Renal cortex interstitium (tissue), 15 donors: ENCODE measurements at places on chromosomes 12 and 14.

GRCh38 chr12:107374161-107374840, 281.0 kb upstream of the CRY1 start:
- no peak for DNase-seq

- DNase-seq: no peak
These were observed 422.4 kb downstream of the RAD51B start for GRCh38 chr14:68241862-68242487.

- DNase-seq: no peak
These were observed 185.1 kb downstream of the ANO6 start for GRCh38 chr12:45400991-45401390.

GRCh38 chr14:63988579-63988978, 135.8 kb downstream of the SYNE2 start:
- DNase-seq: no peak

DNA sequence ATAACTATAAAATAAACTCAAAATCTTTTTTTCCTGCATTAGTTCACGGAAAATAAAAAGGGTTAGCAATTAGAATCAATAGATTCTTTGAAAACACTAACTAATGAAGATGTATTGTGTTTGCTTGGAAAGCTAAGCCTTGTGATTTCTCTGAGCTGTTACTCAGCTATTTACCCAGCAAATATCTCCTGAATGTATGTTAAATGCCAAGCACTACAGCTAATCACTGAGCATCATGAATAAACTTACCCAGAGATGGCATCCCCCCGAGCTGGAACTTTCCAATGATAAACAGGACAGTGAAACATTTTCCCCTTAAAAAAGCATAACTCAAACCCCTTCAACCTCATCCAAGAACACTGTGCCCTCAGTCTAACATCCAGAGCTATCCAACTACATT, 71.2 kb downstream of the SLC2A13 start:
- DNase-seq: no peak

DNA sequence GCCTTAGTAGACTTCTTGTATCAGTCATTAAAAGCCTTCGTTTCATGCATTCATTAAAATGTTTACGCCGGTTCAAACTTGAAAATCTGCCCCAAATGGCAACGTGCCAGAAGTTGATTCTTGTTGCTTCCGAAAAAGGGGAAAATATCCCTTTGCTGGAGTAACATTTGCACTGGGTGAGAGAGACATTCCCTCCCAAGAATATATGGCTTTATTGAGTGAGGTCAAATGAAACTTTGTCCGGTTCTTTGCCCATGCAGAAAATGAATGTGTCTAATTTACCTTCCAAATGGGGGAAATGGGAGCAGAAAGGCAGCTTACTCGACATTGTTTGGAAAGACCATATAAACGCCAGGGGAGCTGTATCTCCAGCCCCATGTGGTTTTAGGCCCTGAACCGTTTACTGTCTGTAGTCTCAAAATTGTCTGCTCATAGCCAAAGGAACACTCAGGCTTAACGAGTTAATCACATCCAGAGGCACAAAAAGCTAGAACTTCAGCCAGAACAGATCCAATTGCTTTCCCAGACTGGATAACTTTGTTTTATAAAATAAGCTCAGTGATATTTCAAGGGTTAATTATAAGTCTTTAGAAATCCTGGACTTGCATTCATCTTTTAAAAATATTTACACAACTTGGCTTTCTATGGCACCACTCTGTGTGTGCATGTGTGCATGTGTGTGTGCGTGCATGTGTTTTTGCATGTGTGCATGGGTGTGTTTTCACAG, 2.9 kb upstream of the EMP1 start:
- DNase-seq: no peak

DNA sequence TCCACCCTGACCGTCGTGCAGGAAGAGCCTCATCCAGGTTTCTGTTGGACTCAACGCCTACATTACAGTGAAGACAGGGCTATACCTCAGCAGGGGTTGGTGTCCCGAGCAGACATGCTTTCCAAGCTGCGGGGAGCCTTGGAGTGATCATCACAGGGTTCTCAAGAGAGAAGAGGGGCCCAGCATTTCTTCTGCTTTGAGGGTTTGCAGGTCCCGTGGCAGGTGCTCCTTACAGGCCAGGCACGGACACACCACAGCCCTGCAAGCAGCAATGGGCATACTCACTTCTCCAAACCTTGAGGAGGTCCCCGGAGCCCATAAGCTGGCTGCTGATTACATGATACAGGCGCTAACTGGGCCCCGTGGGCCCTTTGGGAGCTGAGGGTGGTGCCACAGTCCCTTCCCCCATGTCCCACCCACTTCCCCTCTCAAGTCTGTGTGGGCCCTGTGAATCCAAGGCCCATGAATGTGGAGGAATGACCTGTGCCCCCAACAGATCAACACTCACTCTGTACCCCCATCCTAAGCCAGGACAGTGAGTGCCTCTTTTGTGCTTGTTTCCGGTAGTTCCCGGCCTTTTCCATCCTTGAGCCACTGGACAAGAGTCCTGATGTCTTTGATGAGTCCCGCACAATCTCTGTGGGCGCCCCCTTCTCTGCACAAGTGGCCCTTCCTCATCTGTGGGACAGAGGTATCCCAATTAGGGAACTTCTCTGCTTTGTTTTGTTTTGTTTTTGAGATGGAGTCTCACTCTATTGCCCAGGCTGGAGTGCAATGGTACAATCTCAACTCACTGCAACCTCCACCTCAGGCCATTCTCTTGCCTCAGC, 1.1 kb downstream of the AQP2 start:
- no peak for DNase-seq
